ENCODE measurements at places on chromosomes 12 and 14.

DNA sequence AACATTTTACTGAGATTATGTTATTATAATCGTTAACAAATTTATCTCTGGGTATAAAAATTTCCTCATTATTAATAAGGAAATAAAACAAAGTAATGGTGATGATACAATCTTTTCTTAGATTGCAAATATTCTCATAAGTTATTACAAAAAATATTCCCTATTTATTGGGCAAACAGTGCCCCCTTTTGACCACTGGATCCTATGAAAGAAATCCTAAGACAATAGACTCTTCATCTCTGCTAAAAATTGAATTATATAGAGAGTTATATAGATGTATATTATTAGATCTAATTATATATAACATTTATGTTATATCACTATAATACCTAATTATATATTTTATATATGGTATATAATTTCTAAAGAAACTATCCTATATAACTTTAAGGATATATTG, 94.2 kb upstream of the FGD4 start:
- peak; percentile 52 for DNase-seq

DNA sequence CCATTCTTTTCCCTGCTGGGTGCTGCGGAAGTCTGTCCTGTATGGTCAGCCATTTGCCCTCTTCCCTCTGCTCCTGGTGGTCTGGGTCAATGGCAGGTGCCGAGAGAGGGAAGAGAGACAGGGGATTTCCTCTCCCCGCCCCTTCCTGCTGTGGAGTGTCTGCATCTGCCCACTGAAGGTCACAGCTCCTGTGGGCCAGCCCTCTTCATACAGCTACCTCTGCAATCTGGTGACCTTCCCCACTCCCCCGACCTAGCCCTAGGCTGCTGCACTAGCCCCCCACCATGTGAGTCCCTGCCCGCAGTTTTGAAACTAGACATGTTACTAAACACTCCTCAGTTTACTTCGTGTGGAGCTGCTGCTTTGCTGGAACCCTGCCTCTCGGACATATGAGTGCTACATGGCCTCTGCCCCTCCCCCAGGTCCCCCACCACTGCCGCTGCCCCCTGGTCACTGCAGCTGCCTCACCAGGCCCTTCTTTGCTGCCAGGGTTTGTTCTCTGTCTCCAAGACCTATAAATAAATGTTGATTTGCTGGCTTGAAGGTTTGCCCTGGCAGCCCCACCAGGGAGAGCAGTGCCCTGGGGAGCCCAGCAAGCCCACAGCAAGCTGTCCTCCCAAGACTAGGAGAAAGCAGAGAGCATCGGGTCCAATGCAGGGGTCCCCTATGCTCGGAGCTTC, 102.9 kb downstream of the DPF3 start:
- DNase-seq: no peak

- peak; percentile 82 for DNase-seq
Measured at GRCh38 chr12:92784797-92785562, 82.2 kb downstream of the PLEKHG7 start.

GRCh38 chr12:64707926-64708325, 51.3 kb downstream of the GNS start:
- DNase-seq: no peak

- DNase-seq: no peak
Measured at GRCh38 chr12:41051954-41052353, 136.2 kb upstream of the PDZRN4 start.

- no peak for DNase-seq
Measured at GRCh38 chr12:4272424-4273272, 914 bp upstream of the CCND2 start.

GRCh38 chr14:53845813-53846693, 110.6 kb downstream of the BMP4 start:
- peak; percentile 72 for DNase-seq

GRCh38 chr12:71063087-71063486, 94.7 kb downstream of the TSPAN8 start:
- no peak for DNase-seq

- DNase-seq: no peak
Measured at GRCh38 chr12:3723916-3724805, 28.7 kb downstream of the CRACR2A start.

DNA sequence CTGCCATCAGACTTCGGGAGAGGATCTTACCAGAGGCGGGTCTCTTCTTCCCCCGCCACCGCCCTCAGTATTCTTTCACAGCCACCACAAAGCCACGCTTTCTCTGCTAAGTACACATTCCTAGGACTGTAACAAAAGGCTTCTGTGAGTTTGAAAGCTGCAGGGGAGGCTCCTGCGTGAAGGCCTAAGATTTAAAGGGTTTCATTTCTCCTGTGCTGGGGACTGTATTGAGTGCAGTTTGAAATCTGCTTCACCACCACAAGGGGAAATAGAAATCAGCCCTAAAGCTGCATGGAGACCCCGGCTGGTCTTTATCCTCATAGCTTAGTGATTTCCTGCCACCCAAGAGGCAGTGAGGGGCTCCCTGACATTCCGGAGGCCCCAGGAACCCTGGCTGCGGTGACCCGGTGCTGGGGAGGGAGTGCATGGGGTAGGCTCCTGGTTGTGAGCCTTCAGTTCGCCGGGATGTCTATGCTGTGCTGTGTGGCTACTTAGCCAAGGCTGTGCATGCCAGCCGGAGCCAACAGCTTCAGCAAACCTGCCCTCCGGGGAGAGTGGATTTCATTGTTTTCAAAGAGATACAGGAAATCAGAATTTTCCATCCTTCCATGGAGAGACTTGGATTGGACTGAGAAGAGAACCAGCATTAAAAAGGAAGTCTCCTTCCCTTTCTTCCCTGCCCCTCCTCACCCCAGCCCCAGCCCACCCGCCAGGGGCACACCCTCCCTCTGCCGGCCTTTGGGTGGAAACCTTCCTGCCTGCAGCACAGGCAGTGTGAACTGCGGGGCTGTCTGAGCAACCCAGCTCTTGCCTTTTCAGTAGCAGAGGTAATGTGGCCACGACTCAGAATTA, 163.3 kb downstream of the ETV6 start:
- DNase-seq: no peak

- DNase-seq: no peak
Measured at GRCh38 chr12:112170971-112171596, 45.7 kb downstream of the TRAFD1 start.

GRCh38 chr14:90451961-90452360, 55.1 kb downstream of the CALM1 start:
- no peak for DNase-seq

DNA sequence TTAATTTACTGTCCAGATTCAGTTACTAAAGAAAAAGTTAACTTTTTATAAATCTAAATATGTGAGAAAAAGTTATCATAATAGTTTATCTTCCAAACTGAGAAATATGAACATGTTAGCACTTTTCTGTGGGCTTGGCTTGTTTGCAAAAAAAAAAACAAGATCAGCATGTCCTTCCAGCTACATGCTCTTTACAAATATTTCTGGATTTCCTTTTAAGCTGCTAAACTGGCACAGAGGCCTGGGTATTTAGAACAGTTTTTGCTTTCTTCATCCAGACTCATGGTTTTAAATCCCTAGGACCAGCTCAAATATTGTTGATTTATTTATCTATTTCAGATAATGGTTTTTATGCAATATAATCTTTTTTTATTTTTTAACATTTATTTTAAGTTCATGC, 1444.5 kb upstream of the FLRT2 start:
- no peak for DNase-seq

DNA sequence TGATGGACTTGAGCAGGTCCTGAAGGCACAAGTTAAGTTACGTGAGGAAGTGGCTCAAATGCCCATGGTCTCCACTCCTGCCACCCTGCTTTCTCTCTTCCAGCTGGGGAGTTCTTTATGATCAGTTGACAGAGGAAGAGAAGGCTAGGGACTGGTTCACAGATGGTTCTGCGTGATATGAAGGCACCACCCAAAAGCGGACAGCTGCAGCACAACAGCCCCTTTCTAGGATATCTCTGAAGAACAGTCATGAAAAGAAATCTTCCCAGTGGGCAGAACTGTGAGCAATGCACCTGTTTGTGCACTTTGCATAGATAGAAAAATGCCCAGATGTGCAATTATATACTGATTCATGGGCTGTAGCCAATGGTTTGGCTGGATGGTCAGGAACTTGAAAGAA, 162.4 kb upstream of the FSCB start:
- no peak for DNase-seq

DNA sequence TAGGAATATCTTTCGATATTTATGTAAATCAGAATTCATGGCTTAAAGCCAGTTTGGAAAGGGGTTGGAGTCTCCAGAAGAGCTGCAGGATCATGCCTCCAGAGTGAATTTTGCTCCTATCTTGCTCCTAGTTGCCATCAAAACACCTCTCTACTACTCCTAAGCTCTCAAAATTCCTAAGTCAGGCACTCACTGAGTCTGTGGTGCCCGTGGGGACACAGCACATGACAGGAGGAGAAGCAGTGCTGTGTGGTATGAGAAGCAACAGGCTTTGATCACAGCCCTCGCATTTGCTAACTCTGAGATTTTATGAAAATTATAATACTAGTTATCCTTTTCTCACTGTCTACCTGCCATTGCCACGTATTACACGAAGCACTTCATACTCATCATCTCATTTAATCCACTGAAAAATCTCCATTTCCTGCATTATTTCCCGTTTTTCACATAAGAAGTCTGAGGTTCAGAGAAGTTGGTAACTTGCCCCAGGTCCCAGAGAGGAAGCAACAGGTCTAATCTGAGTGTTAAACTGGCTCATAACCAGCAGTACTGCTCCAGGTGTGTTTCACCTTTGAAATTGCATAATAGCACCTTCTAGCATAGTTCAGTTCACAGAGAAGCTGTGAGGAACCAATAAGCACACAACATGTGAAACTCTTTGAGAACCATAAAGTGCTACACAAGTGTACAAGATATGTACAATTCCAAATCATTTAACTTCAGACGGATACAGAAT, 33.1 kb upstream of the SLC35F4 start:
- no peak for DNase-seq

- no peak for DNase-seq
Measured at GRCh38 chr14:40757376-40757950, 849.2 kb upstream of the LRFN5 start.

GRCh38 chr12:2523317-2523716, 271.5 kb upstream of the FKBP4 start:
- no peak for DNase-seq

- DNase-seq: no peak
Measured at GRCh38 chr12:124010687-124011086, 37.7 kb downstream of the ZNF664 start.

- DNase-seq: no peak
Measured at GRCh38 chr14:105385698-105386365, 12.5 kb upstream of the TEX22 start.

DNA sequence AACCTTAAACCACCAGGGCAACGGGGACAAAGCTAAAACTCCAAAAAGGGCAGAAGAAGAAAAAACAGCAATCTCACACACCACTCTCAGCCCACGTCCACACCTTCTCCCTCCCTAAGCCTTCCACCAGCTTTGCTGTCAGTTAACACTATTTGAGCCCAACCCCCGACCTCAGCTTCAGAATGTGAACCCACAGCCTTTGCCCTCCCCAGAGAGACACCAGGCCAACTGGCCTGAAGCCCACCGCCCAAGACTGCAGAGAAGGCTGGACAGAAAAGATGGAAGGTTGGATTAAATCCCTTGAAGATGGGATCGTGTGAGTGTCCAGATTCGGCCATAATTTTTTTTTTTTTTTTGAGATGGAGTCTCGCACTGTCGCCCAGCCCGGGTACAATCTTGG, 22.4 kb downstream of the IRF2BPL start:
- no peak for DNase-seq

GRCh38 chr12:39610436-39611025, 9.1 kb downstream of the ABCD2 start:
- DNase-seq: no peak

GRCh38 chr12:46950094-46950493, 124.3 kb upstream of the SLC38A4 start:
- no peak for DNase-seq

GRCh38 chr14:93969082-93969828, 7.1 kb downstream of the ASB2 start:
- no peak for DNase-seq

GRCh38 chr12:49335118-49335954, 1.7 kb downstream of the C1QL4 start:
- no peak for DNase-seq

DNA sequence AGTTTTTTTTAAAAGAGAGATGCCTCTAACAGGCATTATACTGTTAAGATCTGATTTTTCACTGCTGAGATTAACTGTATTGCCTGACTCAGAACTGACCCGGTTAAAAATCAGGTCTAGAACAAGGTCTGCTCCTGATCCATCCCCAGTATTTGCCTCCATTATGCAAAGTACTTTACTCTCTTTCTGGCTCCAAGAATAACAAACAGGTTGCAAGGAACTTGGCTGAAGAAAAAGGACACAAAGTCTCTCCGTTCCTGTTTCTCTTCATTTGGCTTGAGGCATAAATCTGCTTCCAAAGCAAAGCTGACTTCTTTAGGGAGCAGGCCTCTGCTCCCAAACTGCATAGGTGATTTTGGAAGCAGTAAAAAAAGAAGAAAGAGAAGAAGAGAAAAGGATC, 199.3 kb upstream of the PDZRN4 start:
- no peak for DNase-seq

DNA sequence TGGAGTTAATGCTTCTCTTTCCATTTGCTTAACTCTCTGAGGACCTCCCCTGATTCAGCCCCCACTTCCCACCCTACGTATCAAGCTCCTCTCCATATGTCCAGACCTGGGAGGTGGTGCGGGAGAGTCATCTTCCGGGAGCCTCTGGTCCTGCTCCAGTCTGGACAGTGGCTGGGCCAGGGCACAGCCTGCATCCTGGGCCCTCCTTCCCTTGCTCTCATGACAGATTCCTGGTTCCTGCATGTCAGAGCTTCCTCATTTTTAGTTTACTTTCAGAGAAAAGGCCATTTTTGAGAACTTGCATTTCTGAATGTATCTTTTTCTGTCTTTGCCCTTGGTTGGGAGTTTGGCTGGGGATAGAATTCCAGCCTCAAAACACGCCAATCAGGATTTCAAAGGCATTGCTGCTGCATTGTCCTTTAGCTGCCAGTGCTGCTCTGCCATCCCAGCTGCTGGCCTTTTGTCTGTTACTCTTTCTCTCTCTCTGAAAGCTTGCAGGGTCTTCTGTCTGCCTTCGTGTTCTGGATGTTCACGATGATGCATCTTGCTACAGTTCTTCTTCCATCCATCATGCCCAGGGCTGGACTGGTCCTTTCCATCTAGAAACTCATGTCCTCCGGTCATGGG, 54.7 kb downstream of the SLC6A12 start:
- DNase-seq: no peak

DNA sequence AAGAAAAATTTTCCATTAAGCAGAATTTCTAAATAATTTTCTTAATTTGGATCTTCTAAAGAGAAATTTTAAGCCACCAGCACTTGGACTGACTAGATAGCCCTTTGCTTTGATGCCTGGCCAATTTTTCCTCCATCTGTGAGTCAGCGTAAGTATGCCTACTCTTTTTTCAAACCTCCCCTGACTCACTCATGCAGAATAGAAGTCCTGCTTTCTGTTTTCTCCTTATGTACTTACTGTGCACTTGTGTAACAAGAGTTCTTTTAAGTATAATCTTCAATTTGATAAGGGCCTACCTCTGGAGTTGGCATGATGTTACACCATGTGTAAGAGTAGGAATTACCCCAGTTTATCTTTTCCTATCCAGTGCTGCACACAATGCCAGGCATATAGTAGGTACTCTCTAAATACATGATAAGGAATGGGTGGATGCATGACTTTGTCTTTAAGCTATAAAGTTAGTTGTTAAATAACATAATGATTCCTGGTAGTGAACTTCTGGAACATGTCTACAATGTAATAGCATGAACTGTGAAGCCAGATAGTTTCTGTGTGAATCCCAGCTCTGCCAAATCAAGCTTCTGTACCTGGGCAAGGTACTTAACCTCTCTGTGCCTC, 329.6 kb downstream of the TMTC2 start:
- DNase-seq: peak; percentile 62

- DNase-seq: no peak
Measured at GRCh38 chr14:61756135-61756534, 6.1 kb upstream of the SNAPC1 start.

- DNase-seq: no peak
Measured at GRCh38 chr14:98919434-98919833, 352.6 kb downstream of the BCL11B start.
